ENCODE measurements at places on chromosomes 7 and 10.

- DNase-seq, result no peak
Observed at GRCh38 chr7:142871260-142872105, 14.1 kb downstream of the TRPV6 start.

- no peak for DNase-seq
Observed at GRCh38 chr7:15463801-15464666, 97.8 kb downstream of the AGMO start.

- DNase-seq, result no peak
Observed at GRCh38 chr10:3850999-3851937, 66.3 kb upstream of the KLF6 start.

DNA sequence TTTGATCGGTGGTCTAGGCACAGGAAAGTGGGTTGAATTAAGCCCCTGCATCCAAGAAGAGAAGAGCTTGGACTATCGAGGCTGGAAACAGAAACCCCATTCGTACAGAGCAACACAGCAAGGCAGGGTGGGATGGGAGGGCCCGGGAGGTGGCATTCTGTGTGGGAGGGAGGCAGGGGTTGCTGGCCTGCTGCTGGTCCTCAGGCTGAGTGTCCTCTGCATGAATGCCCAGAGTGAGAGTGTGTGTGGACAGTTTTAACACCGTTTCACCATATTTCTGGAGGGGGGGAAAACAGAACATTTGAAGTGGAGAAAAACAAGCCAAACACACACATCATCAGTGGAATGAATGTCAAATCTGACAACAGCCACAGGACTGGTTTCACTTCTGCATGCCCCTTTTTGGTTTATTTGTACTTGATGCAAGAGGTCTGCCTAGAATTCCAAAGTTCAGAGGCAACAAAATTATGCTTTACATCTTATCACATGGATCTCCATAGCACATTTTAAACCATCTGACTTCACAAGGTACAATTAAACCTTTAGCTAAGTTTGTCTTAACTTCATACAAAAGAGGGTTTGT lies 11.1 kb upstream of the ENO4 start:
- DNase-seq, result no peak

- no peak for DNase-seq
Observed at GRCh38 chr7:72268796-72269195, 143.3 kb downstream of the CALN1 start.

DNA sequence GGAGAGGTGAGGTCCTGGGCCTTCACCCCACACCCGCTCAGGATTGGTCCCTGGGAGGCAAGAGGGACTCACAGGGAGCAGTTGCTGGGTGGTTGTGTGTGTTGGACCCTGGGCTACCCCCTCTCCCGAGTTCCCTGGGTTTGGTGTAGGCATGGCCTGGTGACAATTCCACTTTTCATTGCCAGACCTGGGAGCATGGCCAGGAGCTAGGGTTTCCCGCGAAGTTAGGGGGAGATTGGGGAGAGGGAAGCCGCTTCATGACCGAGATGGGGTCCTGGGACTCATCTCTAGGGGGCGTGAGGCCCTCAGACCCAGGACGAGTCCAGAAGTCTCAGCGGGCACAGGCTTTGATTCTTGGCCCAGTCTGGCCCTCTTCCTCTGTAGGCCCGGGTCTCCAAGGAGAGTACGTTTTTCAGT lies 606 bp downstream of the PALD1 start:
- DNase-seq, result no peak

DNA sequence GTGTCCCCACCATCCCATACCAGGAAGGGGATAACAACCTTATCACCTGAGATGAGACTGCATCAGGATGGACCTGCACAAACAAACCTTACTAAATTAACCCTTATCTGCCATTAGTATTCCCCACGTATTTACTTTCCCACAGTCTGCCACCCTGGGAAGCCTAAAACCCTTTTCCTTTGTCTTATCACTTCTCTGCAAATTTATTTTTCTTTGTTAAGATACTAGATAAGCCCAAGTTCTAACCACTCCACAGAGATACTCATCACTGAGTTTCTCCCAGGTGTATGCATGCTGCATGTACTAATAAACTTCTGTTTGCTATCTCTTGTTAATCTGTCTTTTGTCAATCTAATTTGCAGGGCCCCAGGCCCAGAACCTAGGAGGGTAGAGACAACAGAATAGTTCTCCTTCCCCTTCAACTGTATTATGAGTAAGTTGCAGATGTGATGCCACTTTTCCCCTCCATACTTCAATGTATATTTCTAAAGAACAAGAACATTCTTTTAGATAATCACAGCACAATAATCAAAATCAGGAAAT lies 66.0 kb downstream of the ELMO1 start:
- DNase-seq, result no peak

DNA sequence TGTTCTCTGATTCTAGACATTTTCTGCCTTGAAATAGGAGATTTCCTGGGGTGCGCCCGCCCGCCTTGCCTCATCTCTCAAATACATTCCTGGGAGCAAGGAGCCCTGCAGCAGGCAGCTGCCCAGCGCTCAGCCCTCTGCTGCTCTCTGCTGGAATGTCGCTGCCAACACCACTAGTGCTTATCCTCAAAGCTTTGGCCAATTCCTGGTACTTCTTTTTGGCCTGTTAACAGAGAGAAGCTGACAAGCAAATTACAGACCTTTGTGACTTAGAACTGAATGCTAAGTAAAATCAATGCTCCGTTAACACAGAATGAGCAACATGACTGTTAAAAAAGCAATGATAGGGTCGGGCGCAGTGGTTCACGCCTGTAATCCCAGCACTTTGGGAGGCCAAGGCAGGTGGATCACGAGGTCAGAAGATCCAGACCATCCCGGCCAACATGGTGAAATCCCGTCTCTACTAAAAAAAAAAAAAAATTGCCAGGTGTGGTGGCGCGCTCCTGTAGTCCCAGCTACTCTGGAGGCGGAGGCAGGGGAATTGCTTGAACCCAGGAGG lies 41.9 kb upstream of the SYPL1 start:
- DNase-seq, result peak; percentile 78

GRCh38 chr7:94615666-94616065 lies 40.3 kb downstream of the SGCE start:
- no peak for DNase-seq

- DNase-seq, result no peak
Observed at GRCh38 chr7:116259871-116260440, 49.6 kb downstream of the TES start.

All from thymus (tissue), 14 donors.